ENCODE measurements at places on chromosomes 2 and 18. TPM values are rescaled to one million over a fixed set of nuclear protein-coding genes. Genes with fewer than 3 reads are reported as not detected.

TXNDC2 gene
- total RNA-seq = not detected

ACTG2 gene
- total RNA-seq = not detected

MAP3K19 gene
- total RNA-seq = not detected

- H3K4me3 ChIP-seq = no peak overlapping the region
- no peak for DNase-seq
- H3K27ac ChIP-seq = no peak overlapping the region
- peaks cover 23% of the 10 kb centered on the region for H3K27me3 ChIP-seq
Measured at GRCh38 chr2:60441800-60442199, 111.7 kb downstream of the BCL11A start.

- no peak overlapping the region for H3K27ac ChIP-seq
- peaks cover 10% of the 10 kb centered on the region for H3K27me3 ChIP-seq
- no peak overlapping the region for H3K4me3 ChIP-seq
Measured at GRCh38 chr2:163736433-163737189, 803 bp upstream of the FIGN start.

DNA sequence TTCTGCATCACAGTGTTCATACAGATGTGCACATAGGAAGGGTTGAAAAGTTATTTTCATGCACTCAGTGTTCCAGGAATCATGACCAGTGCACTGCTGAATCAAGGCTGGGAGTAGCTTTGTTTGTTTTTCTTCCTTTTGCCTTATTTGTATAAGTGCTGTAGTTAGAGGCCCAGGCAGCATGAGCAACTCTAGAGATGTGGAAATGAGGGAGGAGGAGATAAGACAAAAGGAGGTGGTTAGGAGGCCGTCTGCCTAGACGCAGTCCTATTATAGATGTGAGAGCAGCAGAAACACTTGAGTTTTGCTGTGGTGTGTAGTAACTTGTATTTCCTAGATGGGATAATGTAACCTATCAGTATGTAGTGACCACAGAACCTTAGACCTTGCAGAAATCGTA, 264.3 kb upstream of the RASGRP3 start:
- H3K27ac ChIP-seq = no peak overlapping the region
- peaks cover 4% of the 10 kb centered on the region for H3K4me1 ChIP-seq

REEP1 gene
- total RNA-seq = not detected
